ENCODE measurements at places on chromosomes 5 and 9. TPM values are rescaled to one million over a fixed set of nuclear protein-coding genes. Genes with fewer than 3 reads are reported as not detected.

DNA sequence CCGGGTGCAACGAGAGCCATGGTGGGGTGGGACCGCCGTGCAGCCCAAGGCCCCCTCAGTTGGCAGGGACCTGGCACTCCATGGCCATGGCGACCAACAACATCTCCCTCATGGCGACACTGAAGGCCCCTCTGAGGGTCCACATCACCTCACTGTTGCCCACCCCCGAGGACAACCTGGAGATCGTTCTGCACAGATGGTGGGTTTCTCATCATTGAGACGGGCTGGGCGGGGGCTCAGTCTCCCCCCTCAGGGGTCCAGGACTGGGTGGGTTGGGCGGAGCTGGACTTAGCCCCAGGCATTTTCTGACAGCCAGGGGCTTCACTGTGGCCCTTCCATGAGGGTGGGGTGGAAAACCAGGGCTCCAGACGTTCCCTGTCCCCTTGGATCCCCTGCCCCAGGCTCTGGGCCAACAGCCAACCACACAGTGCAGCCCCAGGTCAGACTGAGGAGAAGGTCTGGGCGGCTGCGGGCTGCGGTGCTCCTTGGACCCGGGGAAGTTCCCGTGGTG lies 734 bp downstream of the PAEP start:
- DNase-seq = no peak

DNA sequence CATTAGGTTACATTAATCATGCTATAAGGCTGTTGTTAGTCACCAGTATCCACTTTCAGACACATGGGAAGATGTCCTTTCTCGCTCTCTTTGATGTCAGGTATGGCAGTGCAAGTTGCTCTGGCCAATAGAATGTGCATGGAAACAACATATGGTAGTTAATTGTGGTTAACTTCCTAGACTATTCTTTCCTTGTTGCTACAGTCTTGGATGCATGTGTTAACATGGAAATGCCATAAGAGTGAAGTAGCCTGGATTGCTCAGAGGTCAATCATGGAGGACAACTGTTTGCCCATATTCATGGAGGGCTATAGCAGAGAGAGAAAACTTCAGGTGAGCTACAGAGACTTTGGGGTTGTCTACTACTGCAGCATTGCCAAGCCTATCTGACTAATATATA lies 245.8 kb upstream of the GAS1 start:
- DNase-seq = no peak

DNA sequence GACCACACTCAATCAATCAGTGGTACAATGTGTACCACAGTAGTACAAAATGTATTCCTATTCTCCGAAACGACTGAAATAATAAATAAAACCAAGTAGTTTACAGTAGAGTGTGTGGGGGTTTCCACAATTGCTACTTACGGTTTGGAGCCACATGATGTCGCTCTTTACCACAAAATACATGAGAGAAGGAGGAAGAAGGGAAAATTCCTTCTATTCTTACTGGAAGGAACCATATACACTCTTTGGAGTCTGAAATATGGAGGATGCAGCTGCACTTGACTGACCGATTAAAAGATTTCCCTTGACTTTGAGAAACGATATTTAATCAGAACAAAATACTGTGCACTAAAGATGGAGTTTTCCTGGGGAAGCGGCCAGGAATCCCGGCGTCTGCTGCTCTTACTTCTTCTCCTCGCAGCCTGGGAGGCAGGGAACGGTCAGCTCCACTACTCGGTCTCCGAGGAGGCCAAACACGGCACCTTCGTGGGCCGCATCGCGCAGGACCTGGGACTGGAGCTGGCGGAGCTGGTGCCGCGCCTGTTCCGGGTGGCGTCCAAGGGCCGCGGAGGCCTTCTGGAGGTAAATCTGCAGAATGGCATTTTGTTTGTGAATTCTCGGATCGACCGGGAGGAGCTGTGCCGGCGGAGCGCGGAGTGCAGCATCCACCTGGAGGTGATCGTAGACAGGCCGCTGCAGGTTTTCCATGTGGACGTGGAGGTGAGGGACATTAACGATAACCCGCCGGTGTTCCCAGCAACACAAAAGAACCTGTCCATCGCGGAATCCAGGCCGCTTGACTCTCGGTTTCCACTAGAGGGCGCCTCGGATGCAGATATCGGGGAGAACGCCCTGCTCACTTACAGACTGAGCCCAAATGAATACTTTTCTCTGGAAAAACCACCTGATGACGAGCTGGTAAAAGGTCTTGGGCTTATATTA lies at the start of gene PCDHA4:
Gene PCDHA4 (plus strand): TSS at position 235 of the 942 bp plus-strand sequence.
- DNase-seq = no peak

GRCh38 chr9:108331596-108331995 lies 524.2 kb downstream of the ACTL7B start:
- DNase-seq = no peak

GRCh38 chr5:55410845-55411244 lies 103.1 kb downstream of the MTREX start:
- no peak for DNase-seq

The VCAN gene
- 2.6 TPM for total RNA-seq

The TGFBR1 gene
- 41.6 TPM for total RNA-seq

The EMB gene
- total RNA-seq = 66.2 TPM

Data from foreskin keratinocyte (primary cell).